ENCODE measurements at places on chromosomes 2 and 18.
A peak's percentile ranks its signal among the peaks of the same experiment; 100 is the strongest.

- DNase-seq: no peak
Observed at GRCh38 chr2:181602017-181602416, 54.9 kb downstream of the CERKL start.

DNA sequence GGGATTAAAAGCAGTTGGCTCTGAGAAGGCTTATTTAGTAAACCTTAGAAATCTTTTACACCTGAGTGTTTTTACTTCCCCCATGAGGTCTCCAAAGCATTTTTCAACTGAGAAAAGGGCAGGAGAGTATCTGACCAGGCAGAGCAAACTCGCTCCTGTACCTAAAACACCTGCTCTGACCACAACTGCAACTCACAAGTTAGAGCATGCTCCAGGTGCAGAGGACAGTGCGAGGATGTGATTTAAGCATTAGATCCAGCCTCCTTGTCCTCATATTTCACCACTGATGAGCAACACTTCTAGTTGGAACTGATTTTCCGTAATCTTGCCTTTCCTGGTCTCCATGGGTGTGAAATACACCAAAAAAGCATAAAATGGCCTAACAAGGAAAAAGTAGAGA, 34.5 kb upstream of the TBC1D8 start:
- DNase-seq: no peak

- no peak for DNase-seq
Observed at GRCh38 chr18:47510831-47511230, 259.4 kb upstream of the SKOR2 start.

DNA sequence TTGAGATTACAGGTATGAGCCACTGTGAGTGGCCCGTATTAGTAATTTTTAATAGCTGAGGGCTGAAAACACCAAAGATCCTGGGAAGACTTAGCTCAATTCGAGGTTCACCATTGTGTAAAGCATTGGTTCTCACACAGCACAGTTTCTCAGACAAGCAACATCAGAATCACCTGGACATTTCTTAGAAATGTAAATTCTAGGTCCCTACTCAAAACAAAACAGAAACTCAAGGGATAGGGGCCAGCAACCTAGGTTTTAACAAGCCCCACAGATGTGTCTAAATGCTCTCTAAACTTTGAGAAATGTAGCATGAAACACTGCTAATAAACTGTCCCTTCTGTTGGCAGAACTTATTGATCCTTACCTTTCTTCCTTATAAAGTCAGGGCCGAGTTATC, 681.2 kb downstream of the RNF144A start:
- DNase-seq: no peak

DNA sequence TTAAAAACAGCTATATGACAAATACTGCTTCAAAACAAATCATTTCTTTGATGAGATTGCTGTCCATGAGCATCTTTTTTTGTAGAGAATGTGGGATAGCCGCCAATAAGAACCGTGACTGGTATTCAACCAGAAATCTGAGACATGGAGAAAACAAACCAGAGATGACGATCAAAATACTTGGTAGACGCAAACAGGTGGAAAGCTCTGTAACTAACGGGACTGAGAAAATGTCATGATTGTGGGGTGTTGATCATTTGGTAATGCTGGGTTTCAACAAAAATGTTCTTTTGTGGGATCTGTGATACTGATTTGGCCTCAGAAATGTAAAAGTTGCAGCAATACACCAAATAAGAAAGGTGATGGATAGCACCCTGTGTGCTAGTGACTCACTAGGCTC, 364.8 kb downstream of the NYAP2 start:
- DNase-seq: no peak

DNA sequence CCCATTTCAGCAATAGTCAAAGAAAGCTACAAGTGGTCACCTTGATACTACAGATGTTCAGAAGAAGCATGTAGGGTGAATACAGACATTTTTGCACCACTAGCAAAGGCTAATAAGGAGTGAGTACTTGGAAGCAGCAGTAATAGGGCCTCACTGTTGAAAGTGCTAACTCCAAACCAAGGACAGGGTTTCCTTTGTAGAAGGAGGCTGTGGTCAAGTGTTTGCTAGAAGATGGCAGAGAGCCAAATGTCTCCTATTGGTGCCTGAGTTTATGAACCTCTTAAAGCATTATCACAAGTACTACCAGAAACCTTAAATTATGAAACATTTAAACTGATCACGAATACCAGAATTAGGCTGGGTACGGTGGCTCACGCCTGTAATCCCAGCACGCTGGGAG, 308.1 kb downstream of the ZEB2 start:
- no peak for DNase-seq

DNA sequence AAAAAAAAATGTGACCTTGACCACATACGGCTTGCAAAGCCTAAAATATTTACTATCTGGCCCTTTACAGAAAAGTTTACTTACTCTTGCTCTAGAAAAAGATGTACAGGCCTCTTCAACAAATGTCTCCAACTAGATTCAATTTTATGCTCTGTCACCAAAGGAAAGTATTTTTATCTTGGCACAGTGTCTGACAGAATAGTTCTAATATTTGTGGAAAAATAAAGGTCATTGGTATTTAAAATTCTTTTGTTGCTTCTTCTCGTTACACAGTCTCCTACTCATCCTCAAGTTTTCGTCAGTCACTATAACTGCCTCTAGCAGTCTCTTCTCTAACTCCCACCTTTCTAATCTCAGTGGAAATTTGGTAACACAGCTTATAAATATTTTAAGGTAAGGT, 1.4 kb downstream of the RBKS start:
- DNase-seq: no peak

DNA sequence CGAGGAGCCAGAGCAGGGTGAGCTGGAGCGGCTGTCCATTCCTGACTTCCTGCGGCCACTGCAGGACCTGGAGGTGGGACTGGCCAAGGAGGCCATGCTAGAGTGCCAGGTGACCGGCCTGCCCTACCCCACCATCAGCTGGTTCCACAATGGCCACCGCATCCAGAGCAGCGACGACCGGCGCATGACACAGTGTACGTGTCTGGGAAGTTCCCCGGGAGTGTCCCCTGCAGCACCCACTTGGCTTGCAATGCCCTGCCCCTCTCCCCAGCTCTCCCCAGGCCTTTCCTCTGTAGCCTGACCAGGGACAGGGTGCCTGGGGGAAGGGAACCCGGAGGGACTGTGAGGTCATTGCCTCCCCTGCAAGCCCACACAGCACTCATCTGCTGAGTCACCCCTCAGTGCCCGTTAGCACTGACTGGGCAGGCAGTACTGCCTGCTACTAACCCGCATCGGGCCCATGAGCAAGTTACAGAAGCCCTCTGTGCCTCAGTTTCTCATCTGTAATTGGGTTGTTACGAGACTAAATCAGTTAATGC, 29.4 kb upstream of the GMPPA start:
- DNase-seq: no peak

GRCh38 chr2:200469708-200470211, 40.1 kb downstream of the KCTD18 start:
- DNase-seq: no peak

DNA sequence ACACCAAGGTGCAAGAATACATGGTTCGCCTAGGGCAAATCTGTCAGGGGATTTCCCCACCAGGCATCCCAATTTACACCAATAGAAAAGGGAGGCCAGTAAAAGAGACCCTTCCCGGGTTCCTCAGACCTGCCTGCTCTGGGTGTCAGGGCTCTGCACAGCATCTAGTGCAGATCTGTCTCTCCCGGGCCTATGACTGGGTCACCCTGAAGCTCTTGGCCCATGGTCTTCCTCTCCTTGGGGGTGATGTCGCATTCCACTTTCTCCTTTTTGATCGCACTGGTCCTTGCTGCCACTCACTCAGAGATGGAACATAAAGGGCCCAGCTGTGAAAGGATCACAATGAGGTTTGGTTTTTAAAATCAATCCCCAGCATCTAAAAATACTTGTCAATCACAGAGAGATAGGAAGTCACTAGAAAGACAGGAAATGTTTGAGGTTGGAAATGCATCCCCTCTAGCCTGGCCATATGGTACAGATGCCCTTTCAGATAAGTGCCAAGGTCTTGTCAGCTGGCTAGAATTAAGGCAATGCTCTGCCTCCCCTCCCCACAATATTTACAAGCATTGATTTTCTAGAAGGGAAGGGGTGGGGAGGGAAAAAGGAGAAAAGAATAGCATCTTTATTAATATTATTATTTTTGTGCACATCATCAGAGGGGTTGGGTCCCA, 34.9 kb upstream of the AFTPH start:
- DNase-seq: no peak

GRCh38 chr2:241047253-241048010, 49.0 kb downstream of the SNED1 start:
- DNase-seq: no peak

GRCh38 chr2:178536037-178536436, 55.8 kb downstream of the PLEKHA3 start:
- no peak for DNase-seq

GRCh38 chr2:189267925-189268579, 88.5 kb upstream of the COL5A2 start:
- DNase-seq: no peak

GRCh38 chr18:9876867-9877654, 8.7 kb upstream of the TXNDC2 start:
- peak; percentile 8 for DNase-seq

DNA sequence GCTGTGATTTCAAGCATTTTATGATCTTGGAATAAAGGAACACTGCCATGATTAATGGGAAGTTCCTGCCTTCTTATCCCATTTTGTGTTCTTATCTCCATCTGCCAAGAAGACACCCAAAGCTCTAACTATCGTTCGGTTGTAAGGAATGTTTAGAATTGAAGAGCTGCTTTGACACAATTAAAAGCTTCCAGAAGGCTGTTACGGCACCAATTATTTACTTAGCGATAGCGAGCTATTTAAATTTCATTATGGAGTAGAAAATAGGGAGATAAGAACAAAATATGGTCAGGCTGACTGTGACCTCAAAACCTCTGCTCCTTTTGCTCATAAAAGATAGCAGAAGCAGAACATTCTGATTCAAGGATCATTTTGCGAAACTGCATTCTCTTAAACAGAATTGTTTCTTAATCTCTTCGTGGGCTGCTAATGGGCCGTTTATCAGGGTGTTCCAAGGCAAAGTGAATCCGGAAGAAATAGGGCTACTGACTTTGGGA, 101.6 kb downstream of the SLC4A3 start:
- DNase-seq: no peak

DNA sequence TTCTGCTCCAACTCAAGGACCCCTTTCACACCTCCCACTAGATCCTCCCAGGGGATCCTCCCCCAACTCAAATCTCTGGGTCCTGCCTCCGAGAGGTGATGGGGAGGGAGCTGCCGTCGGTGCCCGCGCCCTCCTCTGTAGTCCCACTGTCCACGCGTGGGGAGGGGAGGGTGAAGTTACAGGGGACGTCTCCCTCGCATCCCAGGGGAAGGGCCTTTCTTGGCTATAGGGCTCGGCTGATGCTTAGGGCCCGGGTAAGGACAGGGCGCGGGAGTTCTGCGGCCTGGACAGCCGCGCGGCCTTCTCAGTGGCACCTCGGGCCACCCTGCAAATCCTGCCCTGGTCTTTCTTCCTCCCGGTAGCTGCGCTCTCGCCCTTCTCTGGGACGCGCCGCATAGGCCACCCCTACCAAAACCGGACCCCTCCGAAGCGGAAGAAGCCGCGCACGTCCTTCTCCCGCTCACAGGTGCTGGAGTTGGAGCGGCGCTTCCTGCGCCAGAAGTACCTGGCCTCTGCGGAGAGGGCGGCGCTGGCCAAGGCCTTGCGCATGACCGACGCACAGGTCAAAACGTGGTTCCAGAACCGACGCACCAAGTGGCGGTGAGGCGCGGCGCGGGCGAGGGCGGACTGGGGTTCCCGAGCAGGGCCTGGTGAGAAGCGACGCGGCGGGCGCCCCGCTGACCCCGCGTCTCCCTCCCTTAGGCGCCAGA, 1.2 kb downstream of the TLX2 start:
- DNase-seq: no peak

DNA sequence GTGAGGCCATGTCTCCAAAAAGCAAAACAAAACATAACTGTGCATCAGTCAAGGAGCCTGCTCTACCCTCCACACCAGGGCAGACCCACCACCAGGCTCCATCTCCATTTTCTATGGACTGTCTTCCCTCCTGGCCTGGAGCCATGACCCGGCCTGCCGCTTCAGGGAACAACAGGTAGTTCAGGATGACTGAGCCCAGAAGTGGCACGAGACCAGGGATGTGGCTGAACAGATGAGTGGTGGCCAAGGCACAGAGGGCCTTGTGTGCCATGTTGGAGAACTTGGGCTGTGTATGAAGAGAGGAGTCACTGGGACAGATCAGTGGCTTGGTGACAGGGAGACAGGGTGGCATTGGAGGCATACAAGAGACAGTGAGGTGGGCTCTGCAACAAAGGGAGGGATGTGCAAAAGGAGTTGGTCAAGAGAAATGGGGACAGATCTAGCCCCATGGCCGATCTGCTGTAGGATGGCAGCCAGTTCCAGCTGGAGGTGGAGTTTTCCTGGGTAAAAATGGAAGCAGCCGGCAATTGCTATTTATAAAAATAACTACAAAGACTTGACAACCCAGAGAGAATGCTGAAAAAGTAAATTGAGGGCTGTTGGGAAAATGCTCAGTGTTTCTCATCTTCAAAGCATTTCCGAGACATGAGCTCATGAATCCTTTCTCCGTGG, 35.0 kb downstream of the TMEM177 start:
- DNase-seq: no peak

DNA sequence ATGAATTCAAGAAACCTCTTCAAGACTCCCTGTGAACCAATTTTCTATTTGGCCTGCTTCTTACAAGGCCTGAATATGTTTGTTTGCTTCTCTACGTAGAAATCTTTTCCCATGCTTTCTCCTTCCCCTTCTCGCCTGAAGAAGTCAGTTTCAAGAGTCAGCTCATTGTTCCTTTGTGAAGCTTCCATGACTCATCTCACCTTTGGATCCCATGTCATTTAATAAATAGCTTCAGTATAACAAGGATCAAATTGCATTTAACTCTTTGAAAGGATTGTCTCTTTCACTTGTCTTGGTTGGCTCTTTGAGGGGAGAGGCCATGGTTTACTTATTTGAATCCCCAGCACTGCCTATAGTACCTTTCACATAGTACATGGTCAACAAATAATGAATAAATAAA, 28.4 kb downstream of the CPS1 start:
- DNase-seq: no peak

DNA sequence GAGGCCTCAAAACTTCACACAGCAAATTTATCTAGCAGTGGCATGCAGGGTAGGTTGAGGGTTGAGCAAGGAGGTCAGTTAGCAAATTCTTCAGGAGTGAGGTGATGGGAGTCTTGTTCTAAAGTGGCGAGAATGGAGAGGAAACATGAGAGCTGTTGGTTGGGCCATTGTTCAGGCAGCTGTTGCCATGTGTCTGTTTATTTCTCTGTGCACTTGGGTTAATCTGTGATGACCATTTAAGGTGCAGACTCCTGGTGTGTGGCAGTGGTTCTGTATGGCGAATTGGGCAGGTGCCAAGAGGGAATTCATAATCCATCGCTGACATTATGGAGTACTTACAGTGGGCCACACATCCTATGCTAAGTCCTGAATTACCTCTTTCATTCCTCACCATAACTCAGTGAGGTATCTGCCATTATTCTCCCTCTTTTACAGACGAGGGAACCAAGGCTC, 30.4 kb downstream of the TMEM178A start:
- peak; percentile 28 for DNase-seq

Data from right kidney (tissue), 9 donors.